ENCODE measurements at places on chromosomes 2 and 18.

- no peak for DNase-seq
Measured at GRCh38 chr2:133303150-133303549, 265.1 kb downstream of the NCKAP5 start.

DNA sequence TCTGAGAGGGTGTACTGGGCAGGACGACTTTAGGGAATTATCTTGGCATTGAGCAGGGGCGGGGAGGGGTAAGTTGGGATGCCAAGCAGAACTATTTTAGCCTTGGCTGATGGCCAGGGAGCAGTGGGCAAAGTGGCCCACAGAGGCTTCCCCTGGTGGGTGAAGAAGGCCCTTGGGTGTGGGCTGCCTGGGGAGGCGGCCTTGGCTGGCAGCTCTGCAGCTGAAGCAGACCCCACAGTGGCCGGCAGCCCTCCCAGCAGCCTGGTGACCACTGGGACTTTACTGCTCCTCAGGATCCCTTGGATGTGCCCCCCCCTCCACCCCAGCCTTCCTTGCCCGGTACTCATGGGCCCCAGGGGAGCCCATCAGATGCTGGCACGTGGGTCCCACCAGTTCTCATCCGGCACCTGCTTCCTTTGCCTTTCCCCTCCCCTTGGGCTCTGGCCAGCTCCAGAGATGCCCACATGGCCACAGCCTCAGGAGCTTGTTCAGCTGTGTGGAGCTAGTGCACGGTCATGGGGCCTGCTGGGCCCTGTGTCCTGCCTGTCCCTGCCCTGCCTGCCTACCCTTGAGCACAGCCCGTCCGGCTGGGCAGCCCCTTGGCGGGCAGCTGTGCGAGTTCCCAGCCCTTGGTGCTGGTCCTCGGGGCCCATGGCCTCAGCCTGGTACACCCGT, 122.1 kb upstream of the HS6ST1 start:
- DNase-seq = no peak

GRCh38 chr2:15006667-15007066, 374.1 kb downstream of the LRATD1 start:
- DNase-seq = no peak

DNA sequence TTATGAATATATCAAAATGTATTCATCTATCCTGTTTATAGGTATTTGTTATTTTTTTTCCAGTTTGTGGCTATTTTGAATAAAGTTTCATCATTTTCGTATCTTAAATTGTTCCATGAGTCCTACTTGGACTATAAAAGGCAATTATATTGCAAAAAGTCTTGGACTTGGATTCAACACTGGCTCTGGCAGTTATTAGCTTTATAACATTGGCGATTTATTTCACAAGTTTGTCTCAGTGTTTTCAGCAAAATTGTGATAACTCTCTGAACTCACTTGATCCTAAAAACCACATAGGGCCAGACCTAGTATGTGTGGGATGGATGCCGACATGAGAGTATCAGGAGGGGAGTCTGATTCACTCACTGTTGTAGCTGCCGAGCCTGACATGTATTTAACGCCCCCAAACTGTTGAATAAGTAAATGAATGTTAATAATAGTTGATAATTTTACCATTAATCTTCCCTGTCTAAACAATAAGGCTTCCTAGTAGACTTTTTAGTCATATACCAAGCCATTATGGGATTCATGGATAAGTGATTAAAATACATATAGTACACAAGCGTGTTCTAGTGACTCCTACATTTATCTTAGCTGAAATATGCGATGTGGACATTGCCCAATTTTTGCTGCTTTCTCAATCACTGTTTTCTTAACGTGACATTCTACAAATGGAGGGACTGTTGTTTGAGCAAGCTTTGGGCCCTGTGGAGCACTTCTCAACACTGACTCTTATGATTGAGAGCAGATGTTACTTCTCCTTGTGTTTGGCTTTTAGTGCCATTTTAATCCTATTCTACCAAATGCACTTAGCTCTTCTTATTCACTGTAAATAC, 907.6 kb downstream of the EPHA4 start:
- DNase-seq = no peak

DNA sequence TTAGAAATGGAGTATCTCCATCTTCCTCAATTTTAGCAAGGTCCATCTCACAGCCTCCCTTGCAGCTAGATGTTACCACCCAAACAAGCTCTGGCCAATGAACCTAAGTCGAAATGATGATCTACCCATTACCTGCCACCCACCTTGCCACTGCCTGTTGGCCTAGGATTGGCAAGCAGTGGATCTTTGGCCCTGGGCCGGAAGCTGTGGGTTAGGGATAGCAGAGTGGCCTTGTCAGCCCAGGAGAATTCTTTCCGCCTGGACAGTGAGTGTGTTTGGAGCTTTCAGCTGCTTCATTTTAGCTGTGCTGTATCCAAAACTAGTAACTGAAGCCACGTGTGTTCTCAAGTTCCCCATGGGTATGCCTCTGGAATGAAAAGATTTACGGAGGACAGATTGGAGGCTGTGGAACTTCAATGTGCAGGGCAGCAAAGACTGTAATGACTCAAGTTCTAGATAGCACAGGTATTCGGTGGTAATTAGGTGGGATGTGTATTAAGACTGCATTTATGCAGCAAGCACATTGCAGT, 7.7 kb upstream of the PARD6G start:
- DNase-seq = no peak

DNA sequence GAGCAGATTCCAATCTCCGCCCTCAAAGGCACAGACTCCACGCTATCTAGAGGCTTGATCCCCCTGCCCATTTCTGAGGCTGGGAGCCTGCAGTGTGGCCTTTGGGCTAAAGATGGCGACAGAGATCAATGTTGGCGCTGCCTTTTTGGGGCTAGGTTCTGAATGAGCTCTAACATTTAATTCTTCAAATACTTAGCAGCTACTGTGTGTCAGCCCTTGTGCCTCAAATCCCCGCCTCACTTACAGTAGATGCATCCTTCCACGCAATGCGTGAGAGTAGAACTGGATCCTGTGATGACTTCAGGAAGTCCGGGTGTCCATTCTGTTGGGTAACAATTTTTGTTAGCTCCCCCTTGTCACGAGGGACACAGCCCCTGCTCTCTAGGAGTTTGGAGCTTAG, 12.4 kb downstream of the IL1F10 start:
- DNase-seq = no peak
